A549 treated with GW870086 at 1 μM for 4 hours (cell line): ENCODE measurements at places on chromosomes 5 and 9. TPM values are rescaled to one million over a fixed set of nuclear protein-coding genes. Genes with fewer than 3 reads are reported as not detected.

PTGDS gene
- total RNA-seq, result 0.57 to 0.68 TPM (median 0.66 TPM) in 3 of 5 replicates, not detected in the others

CYFIP2 gene
- 16.5 to 22.6 TPM (median 21.3 TPM) in 5 replicates for total RNA-seq

ITK gene
- total RNA-seq, result 0.03 to 0.41 TPM (median 0.08 TPM) in 5 replicates

IL13 gene
- total RNA-seq, result 0.12 TPM in 1 of 5 replicates, not detected in the others

LCN2 gene
- total RNA-seq, result 2.4 to 6.8 TPM (median 3.2 TPM) in 5 replicates
